ENCODE measurements at places on chromosomes 6 and 20.

GRCh38 chr6:30843611-30843998 is 40.7 kb upstream of the DDR1 start:
- DNase-seq = no peak

GRCh38 chr20:32070690-32071213 is 18.7 kb downstream of the HCK start:
- no peak for DNase-seq

DNA sequence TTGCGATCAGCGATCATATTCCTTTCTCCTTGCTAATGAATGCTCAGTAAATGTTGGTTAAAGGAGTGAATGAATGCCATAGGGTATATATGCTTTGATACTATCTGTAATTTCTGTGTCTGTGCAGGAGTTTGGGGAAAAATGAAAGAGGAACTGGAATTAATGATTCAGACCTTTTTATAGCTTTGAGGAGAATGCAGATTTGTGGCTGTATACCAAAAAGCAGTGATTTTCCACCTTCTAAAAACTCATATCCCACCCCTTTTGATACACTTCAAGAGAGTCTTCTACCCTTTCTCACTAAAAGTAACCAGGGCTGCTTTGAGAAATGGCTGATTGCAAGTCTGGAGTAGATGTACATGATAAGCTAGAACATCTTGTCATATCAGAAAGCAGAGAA is 26.6 kb upstream of the SUMO4 start:
- no peak for DNase-seq

DNA sequence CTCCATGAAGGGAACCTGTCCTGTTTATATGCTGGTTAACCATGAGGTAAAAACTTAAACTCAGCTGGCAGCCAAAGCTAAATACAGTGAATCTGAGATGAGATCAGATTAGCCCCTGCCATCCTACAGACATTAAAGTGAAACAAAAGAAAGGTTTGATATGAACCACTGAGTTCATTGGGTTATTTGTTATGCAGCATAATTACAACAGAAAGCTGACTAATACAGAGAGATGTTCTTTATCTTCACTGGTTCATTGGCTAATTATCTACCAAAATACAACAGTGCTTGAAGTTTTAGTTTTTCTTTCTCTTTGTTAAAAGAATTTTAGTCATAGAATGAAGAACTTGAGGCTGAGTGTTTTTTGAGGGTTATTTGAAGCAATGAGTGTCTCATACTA is 307.6 kb upstream of the FERMT1 start:
- DNase-seq = no peak

GRCh38 chr6:135043364-135043763 is 11.3 kb downstream of the HBS1L start:
- DNase-seq = no peak

DNA sequence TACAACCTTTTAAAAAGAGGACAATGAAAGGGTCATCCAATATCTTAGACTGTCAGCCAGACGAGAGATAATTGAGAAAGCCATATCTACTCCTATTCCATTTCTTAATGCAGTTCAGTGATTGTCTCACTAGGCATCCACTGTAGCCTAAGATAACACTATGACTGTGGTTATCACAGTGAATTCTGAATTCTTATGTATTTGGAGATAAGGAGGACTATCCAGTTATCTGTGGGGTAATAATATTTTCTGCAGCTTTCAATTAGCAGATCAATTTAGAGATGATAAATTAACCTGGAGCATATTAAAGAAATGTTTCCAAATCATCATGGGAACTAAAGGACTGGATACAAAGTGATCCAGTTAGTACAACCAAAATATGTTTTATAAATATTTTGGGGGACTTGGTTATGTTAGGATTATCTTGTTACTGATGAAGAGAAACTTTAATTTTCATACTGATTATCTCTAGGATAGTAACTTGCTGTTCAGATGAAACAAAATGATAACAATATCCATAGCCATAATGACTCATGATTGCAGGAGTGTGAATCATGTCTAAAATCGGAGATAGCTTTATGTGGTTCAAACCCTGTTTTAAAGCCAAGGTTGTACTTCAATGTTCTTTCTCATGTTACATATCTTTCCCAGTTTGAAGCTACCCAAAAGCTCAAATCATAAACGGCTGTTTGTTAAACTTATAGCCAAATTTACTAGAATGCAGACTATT is 1152.0 kb downstream of the HACE1 start:
- no peak for DNase-seq

GRCh38 chr6:144696610-144697368 is 411.7 kb downstream of the UTRN start:
- DNase-seq = no peak

DNA sequence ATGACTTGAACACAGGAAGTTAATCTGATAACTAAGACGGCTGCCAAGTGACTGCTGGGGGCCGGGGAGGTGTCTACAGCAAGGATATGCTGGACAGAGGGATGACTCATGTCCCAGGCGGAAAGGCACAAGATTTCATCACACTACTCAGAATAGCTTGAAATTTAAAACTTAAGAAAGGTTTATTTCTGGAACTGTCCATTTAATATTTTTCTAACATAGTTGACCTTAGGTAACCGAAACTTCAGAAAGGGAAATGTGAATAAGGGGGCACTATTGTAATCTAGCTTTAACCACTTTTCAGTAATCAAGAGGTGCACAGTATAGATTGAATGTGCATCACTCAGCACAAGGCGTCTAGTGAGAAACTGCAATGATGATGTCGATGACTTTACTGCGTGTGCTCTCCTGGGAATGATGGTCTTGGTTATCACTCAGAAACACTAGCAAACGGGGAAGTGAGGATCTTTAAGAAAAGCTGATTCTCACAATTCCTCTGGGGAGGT is 171.5 kb downstream of the QKI start:
- DNase-seq = no peak

All from activated gamma-delta T cell treated with anti-CD3 and anti-CD28 coated beads, Interleukin-2, amount 50 U/mL, for 16 hours (primary cell).